GDM1 (cell line): ENCODE measurements at places on chromosomes 13 and 19.
A peak's percentile ranks its signal among the peaks of the same experiment; 100 is the strongest.

GRCh38 chr13:82116422-82116989 is 1765.8 kb downstream of the SLITRK1 start:
- DNase-seq: no peak

- DNase-seq: no peak
Observed at GRCh38 chr13:103276775-103277498, 210.7 kb upstream of the SLC10A2 start.

GRCh38 chr13:70189981-70190380 is 81.7 kb upstream of the KLHL1 start:
- no peak for DNase-seq

DNA sequence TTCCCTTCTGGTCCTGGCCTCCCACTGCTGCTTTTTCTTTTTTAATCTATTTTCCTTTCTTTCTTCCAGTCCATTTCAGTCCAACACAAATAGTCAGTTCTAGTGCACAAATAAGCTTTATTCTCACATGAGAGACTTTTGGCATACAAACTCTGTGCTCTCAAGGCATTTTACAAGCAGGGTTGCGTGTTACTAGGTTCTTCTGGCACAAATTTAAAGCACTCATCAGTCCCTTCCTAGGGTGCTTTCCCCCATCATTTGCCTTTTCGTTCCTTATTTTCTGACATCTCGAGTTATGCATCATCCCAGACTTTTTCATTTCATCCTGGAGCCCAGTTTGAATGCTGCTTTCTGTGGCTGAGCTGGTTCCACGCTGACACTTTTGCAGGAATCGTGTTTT is 29.8 kb upstream of the IL17D start:
- no peak for DNase-seq

- DNase-seq: no peak
Observed at GRCh38 chr13:91056746-91057145, 290.7 kb upstream of the MIR17HG start.

DNA sequence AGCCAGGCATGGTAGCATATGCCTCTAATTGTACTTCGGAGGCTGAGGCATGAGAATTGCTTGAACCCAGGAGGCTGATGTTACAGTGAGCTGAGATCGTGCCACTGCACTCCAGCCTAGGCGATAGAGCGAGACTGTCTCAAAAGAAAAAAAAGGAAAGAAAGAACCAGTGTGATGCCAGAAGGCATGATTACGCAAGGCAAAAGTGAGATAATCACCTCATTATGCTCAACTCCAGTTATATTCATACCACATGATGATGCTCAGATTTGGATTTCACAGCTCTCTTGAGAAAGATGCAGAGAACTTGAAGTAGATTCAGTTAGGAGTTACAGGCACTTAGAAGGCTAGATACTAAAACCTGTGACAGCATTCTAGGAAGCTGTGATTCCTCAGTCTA is 21.8 kb downstream of the RCBTB1 start:
- no peak for DNase-seq

- DNase-seq: no peak
Observed at GRCh38 chr19:45852983-45853382, 10.0 kb downstream of the SYMPK start.

DNA sequence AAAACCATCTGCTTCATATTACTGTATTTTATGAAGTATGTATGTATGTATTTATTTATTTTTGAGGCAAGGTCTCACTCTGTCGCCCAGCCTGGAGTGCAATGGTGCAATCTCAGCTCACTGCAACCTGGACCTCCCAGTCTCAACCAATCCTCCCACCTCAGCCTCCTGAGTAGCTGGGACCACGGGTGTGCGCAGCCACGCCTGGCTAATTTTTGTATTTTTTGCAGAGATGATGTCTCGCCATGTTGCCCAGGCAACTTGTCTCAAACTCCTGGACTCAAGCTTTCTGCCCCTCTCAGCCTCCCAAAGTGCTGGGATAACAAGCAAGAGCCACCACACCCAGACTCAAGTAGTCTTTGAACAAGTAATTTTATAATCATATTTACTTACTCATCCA is 5.5 kb downstream of the KATNAL1 start:
- no peak for DNase-seq

DNA sequence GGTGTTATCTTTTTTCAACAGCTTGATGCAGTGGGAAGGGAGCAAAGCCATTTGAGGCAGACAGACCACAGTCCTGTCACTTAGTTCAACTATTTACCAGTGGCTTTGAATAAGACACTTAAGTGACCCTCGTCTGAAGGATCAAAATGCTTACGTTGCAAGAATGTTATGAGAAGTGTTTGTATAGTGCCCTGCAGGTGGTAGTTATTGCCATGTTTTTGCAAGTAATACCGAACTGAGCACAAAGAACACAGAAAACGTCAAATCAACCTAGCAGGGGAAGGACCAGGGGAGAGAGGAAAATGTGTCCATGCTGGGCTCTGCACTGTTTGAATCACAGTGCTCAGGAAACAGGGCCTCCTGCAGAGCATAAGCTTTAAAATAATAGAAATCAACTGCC is 2.8 kb downstream of the SOHLH2 start:
- DNase-seq: no peak

- DNase-seq: no peak
Observed at GRCh38 chr13:44160591-44161191, 212.9 kb upstream of the SERP2 start.

- DNase-seq: no peak
Observed at GRCh38 chr19:30865511-30865910, 483.7 kb downstream of the TSHZ3 start.

GRCh38 chr13:48155848-48156247 is 60.9 kb upstream of the MED4 start:
- peak; percentile 31 for DNase-seq

GRCh38 chr13:51843529-51843928 is 1.4 kb downstream of the TMEM272 start:
- no peak for DNase-seq

- DNase-seq: peak; percentile 24
Observed at GRCh38 chr19:28878862-28879566, 333.9 kb downstream of the UQCRFS1 start.

DNA sequence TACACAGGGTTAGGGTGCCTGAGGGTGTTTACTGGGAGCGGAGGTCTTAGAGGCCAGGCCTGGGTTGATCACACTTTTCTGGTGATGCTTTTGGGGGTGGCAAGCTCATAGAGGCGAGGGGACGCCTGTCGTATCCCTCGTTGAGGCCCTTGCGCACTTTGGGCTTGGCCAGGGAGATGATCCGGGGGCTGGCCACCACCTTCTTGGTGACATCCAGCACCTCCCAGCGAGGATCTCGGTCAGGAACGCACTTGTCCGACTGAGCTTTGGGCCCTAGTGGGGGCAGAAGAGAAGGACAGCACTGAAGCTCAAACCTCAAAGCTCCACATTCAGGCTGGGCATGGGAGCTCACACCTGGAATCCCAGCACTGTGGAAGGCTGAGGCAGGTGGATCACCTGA is 17.6 kb upstream of the MIER2 start:
- DNase-seq: no peak

DNA sequence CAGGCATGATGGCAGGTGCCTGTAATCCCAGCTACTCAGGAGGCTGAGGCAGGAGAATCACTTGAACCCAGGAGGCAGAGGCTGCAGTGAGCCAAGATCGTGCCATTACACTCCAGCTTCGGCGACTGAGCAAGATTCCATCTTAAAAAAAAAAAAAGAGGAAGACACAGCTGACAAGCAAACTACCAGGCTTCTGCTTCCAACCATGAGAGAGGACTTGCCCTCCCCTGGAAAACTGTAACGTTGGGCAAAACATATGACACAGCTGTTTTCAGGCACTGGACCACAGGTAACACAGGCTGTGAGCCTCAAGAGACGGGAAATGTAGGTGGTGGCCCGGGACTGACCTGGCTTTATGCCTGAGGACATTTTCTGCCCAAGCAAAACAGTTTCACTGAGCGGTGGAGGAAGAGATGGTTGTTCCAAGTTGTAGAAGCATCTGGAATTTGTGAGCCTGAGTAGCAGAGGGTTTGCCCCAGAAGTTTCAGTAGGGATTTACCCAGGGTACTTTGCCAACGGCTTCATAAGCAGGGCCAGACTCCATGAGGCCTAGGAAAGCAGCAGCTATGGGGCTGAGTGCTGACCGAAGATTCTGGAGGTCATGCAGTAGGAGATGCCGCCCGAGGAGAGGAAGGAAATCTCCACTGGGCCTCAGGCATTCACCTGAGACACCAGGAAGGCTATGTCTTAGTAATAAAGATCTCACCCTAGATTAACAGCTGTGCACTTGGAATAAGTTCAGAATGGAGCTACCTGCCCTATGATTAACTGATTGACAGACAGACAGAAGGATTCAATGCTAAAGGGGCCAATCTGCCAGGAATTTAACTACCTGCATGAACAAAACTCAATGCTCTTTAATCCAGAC is 88.0 kb downstream of the ABCC4 start:
- no peak for DNase-seq

- DNase-seq: peak; percentile 90
Observed at GRCh38 chr19:52897138-52897935, at the start of gene ZNF320. TSS of gene ZNF320 (minus strand) at chr19:52897635. CDS start at chr19:52890255, 7,380 bp downstream.

GRCh38 chr19:4130744-4131438 is 7.0 kb upstream of the MAP2K2 start:
- DNase-seq: no peak

- peak; percentile 36 for DNase-seq
Observed at GRCh38 chr13:36418022-36418805, 14.1 kb upstream of the CCNA1 start.

DNA sequence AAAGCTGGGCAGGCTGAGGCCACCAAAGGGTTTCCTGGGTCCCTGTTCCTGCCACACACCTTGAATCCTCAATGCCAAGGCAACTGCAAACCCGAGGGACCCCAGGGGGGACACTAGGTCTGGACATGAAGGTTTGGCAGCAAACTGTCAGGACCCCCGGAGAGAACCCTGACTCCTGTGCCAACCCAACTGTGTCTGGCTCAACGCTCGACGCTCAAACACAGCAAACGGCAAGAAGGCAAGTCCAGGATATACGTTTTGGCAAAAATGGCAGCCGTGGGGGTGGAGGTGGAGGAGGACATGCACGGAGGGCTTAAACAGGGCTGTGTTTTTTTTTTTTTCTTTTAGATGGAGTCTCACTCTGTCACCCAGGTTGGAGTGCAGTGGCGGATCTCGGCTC is 73.0 kb downstream of the GADD45B start:
- no peak for DNase-seq

- DNase-seq: peak; percentile 55
Observed at GRCh38 chr19:15837221-15837731, 21.8 kb upstream of the OR10H1 start.

- DNase-seq: no peak
Observed at GRCh38 chr19:5648464-5648863, 25.6 kb downstream of the SAFB start.

- no peak for DNase-seq
Observed at GRCh38 chr19:24081056-24081455, 5.9 kb upstream of the ZNF254 start.

DNA sequence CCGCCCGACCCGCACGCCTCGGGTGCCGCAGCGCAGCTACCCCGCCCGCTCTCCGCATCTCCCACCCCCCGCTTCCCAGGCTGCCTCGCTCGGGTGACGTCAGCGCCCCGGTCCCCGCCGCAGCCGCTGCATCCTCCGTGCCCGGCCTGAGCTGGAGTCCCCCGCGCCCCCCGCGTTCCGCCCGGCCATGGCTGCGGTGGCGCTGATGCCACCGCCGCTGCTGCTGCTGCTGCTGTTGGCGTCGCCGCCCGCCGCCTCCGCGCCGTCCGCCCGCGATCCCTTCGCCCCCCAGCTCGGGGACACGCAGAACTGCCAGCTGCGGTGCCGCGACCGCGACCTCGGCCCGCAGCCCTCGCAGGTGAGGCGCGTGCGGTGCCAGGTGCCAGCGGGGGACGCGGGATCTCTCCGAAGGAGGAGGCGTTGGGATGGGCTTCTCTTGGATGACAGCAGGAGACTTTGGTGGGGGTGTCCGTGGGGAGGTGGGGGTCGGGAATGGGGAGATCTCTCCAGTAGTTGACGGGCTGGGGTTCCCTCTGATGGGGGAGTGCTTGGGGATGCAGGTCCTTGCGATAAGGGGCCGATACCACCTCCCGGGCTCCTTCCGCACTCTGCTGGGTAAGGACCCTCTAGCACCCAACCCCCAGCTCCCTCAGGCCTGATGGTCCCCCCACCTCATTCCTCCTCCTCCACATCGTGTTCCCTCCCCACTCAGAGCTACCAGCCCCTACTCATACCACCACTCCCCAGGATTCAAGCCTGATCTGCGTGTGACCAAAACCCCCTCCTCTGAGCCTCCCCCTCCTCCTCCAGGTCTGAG is at the start of gene TMEM59L:
Gene TMEM59L (plus strand): TSS at position 99 of the 817 bp plus-strand sequence. CDS start 89 bp downstream, at position 188.
- no peak for DNase-seq

DNA sequence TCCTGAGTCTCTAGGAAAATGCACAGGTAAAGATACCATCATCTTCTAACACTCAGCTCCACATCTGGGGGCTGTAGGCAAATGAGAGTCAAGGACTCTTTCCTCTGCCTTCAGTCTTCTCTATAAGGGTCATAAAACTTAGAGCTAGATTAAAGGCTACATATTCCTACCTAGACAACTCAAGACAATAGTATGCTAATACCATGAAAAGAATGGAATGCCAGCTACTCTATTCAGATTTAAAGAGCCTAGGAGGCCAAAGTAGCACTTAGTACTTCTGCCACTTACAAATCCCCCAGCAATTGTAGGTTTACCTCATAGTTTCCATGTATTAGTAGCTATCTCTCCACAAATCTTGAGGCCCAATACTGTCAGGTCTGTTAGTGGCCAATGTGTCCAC is 453.0 kb downstream of the SLITRK5 start:
- DNase-seq: no peak

- DNase-seq: no peak
Observed at GRCh38 chr19:43639519-43640423, at the start of gene CADM4. TSS of gene CADM4 (minus strand) at chr19:43639850. CDS start at chr19:43639790, 60 bp downstream.

DNA sequence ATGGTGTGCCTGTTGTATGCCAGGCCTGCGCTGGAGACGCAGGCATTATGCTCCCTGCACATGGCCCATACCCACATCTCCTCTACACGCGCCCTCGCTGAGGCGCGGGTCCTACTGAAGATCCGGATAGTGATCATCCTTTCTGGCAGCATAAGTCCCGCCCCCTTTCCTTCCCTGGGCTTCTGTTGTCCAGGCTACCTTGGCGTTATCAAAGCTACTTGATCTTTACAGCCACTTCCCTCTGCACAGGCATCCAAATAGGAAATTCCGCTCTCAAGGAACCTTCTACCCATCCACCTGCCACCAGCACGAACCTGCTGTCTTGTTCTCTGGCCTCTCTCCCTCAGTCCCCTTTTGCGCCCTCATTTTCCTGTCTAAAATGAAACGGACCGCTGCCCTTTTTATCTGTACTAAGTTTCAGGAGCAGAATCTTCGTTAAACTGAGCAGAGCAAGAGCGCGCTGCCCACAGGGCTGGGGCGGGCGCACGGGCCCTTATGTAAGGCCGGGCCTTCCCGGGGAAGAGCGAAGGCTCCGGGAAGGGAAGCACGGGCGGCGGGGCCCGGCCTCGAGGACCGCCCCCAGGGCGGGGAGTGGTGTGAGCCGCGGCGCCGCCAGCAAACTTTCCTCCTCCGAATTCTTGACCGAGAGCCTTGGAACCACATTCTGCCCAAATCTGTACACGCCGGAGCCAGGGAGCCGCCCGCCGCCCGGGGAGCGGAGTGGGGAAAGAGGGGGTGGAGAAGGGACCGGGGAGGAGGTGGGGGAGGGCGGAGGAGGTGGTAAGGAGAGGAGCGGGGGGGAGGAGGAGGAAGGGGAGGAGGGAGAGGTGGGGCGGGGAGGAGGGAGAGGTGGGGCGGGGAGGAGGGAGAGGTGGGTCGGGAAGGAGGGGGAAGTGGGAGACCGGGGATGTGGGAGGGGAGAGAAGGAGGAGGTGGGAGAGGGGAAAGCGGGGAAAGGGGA is 920 bp upstream of the UBE2L5 start:
- peak; percentile 83 for DNase-seq

GRCh38 chr19:12092956-12093355 is 28.4 kb downstream of the ZNF844 start:
- DNase-seq: no peak
